ENCODE measurements at places on chromosomes 5 and 9.

DNA sequence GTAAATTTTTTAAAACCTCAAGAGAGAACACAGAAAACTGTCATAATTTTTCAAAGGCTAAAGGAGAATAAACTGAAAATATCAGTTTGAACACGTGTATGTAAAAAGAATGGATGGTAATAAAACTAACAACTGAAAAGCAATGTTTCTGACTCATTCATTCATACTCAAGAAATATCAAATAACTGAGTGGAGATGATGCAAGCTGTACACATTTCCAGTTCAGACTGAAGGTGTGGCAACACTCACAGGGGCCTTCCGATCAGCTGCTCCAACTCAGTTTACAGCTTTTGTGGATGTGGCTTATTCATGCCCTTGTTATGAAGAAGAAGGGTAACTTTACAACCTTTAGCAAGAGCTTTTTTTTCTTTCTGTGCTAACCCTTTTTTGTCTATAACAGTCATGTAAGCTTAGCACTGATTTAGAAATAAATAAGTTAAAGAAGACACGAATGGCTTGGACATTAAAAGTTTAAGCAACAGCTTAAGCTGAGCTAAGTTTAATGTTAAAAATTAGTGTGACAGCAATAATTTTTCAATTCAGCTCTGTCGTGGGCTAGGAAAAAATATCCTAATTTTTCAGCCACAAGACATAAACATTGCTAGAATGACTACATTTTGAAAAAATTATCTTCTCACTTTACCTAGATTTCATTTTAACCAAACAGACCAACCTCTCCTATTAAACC lies 453.5 kb downstream of the RAB3C start:
- no peak for DNase-seq

DNA sequence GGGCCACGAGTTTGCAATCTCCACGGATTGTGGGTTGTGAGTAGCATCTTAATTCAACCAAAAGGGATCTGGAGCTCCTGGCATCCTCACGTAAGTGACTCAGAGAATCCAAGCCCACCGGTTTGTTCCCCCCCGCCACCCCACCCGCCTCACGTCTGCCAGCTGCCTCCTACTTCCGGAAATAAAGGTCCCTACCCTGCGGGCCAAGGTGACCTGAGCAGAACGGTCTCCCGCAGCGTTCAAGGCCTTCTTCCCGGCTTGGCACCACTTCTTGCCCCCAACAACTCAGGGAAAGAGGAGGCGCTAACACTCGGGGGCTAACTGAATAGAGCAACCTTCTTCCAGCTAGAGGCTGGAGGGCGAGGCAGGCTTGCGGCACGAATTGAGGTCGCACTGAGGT lies 8.8 kb upstream of the GPRIN1 start:
- DNase-seq, result no peak

GRCh38 chr9:2602704-2603116 lies 18.9 kb upstream of the VLDLR start:
- DNase-seq, result no peak

DNA sequence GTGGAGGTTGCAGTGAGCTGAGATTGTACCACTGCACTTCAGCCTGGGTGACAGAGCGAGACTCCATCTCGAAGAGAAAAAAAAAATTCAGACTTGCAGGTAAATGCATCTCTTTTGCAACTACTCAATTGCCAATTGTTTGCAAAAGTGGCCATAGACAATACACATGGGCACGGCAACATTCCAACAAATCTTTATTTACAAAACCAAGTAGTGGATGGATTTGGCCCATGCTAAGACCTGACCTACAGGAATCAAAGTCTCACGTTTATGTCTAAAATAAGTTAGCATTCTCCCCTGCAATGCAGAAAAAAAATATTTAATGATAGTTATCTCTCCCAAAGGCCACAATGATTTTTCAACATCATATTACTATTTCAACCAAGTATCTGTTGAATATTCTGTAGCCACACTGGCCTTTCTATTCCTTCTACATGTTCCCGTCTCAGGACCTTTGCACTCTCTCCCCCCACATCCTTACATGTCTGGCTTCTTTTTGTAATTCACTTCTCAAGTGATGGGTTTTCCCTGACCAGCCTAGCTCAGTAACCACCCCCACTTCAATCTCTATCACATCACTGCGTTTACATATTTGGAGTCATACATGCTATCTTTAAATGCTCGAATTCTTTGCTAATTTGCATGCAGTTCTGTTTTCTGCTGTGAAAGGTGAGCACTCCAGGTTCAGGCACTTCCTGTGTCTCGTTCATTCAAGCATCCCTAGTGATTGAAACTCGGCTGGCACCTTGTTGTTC lies 54.2 kb downstream of the FNBP1 start:
- DNase-seq, result peak; percentile 87

- no peak for DNase-seq
Observed at GRCh38 chr5:60494635-60495034, 205.3 kb downstream of the DEPDC1B start.

GRCh38 chr9:71549023-71549422 lies 219.3 kb downstream of the CEMIP2 start:
- DNase-seq, result no peak

DNA sequence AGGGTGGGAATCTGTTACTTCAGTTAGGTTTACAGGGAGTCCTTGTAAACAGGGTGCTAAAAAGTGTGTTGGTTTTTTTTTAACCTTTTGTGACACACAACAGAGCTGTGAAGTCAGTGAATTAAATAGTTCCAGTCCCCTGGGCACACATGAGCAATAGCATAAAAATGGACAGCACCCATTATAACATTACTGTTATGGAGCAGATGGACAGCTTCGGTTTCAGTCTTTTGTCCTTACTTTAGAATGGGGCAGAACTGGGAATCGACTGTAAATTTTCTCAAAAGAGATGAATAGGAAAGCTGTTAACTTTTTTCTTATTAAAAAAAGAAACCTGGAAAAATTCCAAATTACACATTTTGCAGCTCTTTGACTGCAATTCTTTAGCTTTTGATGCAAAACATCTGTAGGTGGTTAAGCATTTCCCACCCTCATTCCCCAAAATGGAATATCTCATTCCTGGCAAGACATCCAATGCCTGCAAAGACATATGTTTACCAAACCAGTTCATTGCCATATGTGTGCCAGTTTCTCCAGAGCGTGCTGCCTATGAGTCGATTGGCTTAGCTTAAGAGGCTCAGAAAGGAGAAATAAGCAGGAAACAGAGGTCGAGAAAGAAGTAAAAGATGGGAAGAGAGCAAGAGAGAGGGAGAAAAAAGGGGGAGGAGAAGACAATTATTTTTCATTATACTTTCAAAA lies 212.3 kb upstream of the TMEM161B start:
- DNase-seq, result no peak

DNA sequence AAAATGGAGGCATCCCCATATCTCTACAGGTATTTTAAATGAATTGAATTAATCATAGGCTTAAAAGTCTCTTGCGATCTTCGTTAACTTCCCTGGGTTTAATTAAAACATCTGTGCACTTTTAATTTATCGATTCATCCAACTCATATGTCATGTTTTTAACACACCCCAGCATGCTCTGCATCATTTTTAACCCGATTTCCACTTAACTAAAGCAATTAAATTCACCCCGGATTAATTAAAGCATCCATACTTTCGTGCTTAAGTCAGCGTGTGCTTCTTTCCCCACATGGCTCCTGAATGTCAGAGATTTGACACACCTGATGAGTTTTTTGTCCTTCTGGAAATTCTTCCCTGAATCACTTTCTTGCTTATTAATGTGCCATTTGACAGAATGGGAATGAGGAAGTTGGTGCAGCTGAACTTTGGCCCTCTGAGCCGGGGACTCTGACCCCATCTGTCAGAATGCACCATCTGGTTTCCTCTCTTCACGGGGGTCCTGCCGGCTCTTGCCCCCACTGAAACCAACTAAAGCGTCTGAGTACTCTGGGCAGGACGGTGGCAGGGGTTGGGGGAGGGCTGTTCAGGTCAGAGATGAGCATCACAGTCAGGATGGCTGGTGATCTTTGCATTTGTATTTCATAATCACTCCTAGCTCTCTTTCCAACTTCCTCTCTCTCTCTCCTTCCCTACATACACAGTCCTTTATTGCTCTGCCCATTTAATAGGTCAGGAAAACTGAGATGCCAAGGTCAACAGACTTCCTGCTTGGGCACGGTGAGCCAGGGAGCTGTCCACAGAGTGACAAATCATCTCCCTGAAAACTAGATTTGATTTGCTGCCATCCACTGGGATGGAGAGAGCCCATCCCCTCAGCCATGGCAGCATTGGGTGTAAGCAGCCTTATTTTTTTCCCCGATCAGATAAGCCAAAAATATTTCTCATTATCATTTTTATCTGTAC lies 180.3 kb upstream of the WWC1 start:
- DNase-seq, result no peak

GRCh38 chr5:38448568-38449350 lies 107.7 kb downstream of the LIFR start:
- DNase-seq, result no peak

DNA sequence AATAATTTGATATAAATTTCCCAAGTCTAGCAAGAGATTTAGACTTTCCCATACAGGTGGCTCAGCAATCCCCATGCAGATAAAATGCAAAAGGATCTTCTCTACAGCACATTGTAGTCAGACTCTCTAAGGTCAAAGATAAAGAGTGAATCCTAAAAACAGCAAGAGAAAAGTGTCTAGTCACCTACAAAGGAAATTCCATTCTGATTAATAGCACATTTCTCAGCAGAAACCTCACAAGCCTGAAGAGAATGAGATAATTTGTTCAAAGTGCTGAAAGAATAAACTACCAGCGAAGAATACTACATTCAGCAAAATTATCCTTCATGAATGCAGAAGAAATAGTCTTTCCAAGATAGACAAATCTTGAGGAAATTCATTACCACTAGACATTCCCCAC lies 493.3 kb downstream of the PRELID2 start:
- no peak for DNase-seq

DNA sequence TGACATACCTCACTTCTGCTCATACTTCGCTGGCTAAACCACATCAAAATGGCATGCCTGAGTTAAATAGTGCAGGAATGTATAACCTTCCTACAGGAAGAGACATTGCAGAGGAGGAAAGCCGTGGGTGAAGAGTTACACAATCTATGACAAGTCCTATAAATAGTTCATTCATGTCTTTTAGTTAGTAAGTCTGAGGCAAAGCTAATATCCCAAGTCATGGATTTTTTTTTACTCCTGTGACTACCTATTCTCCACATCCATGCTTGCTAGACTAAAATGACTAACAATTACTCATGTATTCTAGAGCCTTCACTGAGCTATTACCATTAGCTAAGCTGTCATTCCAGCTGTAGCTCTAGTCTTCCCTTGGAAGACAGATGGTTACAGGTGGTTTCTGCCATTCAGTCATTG lies 391.3 kb downstream of the NR2F1-AS1 start:
- no peak for DNase-seq

GRCh38 chr5:81422671-81423070 lies 28.7 kb upstream of the ACOT12 start:
- DNase-seq, result no peak

DNA sequence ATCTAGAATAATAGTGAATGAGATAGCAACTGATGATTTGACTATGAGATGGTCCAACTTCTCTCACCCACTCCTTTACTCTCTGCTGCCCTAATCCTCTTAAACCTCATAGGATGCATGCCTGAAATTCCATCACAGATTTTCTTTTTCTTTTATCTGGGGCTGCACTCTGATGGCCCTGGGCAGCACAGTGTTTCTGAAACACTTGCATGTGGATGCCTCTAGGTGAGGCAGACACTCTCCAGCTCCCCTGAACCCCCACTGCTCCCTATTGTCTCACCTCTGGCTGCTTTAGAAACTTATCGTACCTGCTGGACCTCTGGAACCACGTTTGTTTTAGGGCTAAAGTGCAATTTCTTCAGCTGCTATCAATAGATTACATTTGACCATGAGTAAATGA lies 67.5 kb downstream of the HTR4 start:
- DNase-seq, result no peak

- DNase-seq, result no peak
Observed at GRCh38 chr9:3768286-3768685, 242.5 kb upstream of the RFX3 start.

- no peak for DNase-seq
Observed at GRCh38 chr9:6619909-6620308, 25.6 kb downstream of the GLDC start.

GRCh38 chr5:96741106-96741505 lies 66.6 kb downstream of the ERAP1 start:
- no peak for DNase-seq

- no peak for DNase-seq
Observed at GRCh38 chr5:154435226-154435625, 10.6 kb upstream of the SAP30L start.

DNA sequence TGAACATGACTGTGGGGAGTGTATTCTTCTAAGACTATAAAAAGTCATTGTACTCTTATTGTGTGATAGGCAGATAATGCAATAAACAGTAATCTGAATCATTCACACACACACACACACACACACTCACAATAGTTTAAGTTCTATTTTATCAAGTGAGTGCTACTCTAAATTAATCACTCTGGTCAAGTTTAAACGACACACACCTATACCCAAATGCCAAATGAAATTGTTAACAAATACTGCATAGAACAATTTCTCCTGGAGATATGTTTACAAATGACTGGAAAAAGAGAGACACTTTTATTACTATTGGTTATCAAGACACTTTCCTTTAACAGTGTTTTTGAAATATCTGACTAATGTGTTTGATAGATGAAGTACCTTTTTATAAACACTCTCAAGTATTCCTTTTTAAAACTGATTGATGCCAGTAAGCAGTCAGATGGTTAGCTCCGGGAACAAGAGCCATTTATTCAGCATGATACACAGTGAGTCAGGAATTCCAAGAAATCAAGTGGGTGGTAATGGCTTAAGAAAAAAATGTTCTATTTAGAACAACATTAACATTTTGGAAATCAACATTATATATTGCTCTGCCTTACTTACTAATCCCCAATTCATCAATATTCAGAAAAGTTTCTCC lies 521.6 kb upstream of the ST8SIA4 start:
- no peak for DNase-seq

DNA sequence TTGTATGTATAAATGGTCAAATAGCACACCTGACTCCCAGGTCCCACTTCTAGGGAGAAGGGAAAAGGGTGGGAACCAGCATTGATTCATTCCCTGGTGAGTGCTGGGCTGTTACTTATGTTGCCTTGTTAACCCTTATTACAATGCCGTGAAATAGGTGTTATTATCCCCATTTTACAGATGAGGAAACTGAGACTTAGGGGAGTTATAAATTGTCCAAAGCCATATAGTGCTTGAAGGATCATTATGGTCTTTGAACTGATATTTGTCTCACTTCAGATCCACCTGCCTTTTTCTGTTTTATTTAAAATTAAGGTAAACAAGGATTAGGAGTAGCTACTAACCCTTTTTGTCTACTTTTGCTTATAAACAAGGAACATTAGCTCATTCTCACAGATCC lies 16.5 kb downstream of the TMEM268 start:
- DNase-seq, result no peak

- no peak for DNase-seq
Observed at GRCh38 chr5:156031181-156031580, 295.8 kb upstream of the SGCD start.

DNA sequence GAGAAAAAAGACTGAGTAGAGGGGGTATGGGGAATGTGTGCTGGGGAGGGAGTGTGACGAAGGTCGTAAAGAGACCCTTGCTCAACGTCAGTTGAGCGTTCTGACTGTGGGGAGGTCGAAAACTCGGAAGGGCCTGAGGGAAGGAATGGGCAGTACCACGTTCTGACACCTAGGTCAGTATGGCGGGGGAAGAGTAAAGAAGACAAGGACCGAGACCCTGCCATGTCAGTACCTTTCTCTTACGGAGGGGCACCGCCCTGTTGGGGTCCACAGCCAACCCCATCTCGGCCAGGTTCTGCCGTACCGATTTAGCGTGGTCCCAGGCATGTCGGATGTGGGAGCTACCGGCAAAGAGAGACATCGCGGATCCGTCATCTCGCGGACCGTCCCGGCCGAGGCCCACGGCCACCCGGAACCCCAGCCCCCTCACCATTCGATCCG lies 375 bp downstream of the NOP16 start:
- DNase-seq, result peak; percentile 18

Measured in MM.1S (cell line).